ENCODE measurements at places on chromosomes 3 and 15. TPM values are rescaled to one million over a fixed set of nuclear protein-coding genes. Genes with fewer than 3 reads are reported as not detected.
A peak's percentile ranks its signal among the peaks of the same experiment; 100 is the strongest.

DNA sequence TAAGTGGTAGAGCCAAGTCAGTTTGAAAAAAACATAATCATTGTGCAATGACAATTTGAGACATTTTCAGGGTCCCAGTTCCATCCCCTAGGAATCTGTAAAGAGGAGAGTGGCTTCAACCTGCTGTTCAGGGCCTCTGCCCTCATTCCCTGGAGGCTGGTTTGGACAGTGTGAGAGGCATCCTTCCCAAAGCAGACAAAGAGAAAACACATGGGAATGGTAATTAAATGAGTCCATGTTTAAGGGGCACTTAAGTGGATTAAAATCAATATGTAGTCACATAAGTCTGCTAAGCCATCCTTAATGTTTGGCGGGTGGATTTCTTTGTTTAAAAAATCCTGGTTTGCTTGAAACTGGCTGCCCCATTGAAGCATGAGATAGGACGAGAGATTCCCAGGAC lies 146.3 kb upstream of the CTDSPL start:
- DNase-seq: no peak

The COPS2 gene
- 47.7 TPM for total RNA-seq

- DNase-seq: no peak
Measured at GRCh38 chr15:79357566-79357965, 46.7 kb downstream of the TMED3 start.

GRCh38 chr15:68015244-68015643 lies 38.9 kb upstream of the PIAS1 start:
- no peak for DNase-seq

The SAXO2 gene
- 0.80 TPM for total RNA-seq

DNA sequence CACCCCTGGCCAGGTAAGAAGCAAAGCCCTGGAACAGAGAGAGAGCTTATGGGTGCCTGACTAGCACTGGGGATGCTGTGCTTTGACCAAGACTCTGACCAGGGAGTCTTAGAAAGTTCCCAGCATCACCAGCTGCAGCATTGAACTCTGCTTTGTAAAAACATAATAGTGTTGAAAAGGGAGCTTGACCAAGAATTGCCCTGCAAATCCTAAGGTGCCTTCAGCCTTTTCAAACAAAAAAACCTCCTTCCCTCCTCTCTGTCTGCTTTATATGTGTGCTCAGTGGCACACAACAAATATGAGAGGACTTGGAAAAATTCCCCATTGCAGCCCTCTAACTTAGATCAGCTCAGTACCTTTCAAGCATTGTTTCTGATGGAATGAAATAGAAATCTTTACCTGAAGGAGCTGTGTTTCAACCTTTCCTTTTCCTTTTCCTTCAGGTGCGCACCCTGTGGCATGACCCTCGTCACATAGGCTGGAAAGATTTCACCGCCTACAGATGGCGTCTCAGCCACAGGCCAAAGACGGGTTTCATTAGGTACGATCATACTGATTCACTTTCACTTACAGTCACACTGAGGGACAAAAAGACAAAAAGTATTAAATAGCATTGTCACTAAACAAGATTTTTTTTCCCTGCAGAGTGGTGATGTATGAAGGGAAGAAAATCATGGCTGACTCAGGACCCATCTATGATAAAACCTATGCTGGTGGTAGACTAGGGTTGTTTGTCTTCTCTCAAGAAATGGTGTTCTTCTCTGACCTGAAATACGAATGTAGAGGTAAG lies 13.0 kb downstream of the THBS1 start:
- DNase-seq: no peak

DNA sequence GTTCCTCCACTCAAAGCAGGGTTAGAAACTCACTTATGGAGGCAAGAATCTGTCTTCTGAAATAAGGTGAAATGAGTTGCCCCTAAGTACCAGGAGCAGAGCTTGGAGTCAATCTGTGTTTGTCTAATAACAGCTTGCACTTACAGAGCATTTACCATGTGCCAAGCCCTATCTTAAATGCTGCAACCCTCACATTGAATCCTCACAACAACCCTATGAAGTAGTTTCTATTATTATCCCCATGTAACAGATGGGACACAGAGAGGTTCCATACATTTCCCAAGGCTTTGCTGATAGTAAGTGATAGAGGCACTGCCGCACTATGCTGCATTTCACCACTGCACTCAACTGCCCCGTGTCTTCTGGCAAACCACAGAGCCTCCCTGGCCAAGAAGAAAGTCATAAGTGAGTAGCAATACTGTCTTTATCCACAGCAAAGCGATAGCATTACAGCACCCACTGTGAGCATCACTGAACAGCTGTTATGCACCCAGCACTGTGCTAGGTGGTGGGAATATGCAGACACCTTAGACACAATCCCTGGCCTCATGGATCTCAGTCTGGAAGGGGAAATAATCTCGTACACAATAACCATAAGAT lies 141.5 kb downstream of the SSR3 start:
- DNase-seq: no peak

DNA sequence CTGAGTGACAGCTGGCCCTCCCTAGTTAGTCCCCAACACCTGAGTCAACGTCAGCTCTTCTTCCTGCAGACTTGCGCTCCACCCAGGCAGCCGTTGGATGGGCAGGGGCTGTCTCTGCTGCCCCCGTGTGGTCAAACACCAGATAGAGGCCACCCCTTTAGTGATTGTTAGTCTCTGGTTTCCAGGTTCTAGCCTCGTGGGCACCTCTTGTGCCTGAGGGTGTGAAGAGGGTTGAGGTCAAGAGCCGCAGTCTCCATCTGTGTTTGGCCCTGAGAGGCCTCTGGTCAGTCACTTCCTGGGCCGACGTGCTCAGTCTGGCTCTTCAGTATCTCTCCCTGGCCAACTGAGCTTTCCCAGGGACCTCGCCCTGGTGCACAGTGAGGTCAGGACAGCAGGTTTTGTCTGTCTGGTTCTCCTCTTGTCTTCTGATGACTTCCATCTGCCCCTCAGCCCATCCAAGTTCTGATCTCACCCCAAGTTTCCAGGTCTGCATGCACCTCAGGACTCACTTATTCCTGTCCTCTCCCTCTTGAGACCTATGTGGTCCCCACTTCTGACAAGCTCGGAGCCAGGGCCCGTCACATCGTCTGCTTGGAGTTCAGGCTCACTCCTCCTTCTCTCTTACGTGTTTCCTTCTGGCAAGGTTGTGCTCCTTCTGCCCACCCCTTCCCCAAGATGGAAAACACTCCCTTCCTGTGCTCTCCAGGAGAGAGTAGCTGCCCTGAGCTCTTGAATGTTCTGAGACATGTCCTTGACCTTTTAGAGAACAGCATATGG lies 20.9 kb downstream of the CD276 start:
- DNase-seq: peak; percentile 73

- DNase-seq: no peak
Measured at GRCh38 chr15:79006071-79006470, 61.2 kb upstream of the CTSH start.

DNA sequence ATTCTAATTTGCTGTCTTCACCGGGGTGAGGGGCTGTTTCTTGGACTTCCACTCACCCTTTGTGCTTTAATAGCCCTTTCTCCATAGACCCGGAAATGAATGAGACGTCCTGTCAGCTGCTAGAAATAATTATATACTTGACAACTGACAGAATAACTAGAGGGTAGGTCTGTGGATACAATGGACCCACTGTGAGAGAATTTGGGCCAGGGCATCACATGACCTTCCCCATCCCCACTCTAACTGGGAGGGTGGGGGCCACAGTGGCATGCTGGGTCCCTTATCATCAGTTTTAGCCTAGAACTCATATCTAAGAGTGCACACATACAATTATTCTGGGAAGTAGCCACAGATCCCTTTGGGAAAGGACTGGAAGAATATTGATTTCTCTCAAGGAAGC lies 25.9 kb upstream of the MINAR1 start:
- no peak for DNase-seq

The MBNL1 gene
- total RNA-seq: 178 TPM

- DNase-seq: no peak
Measured at GRCh38 chr3:53016236-53016635, 29.6 kb downstream of the SFMBT1 start.

- no peak for DNase-seq
Measured at GRCh38 chr3:159989973-159990846, 1.6 kb downstream of the IL12A start.

The PRR20G gene
- total RNA-seq: not detected

GRCh38 chr15:66899555-66900350 lies 165.6 kb upstream of the SMAD3 start:
- no peak for DNase-seq

DNA sequence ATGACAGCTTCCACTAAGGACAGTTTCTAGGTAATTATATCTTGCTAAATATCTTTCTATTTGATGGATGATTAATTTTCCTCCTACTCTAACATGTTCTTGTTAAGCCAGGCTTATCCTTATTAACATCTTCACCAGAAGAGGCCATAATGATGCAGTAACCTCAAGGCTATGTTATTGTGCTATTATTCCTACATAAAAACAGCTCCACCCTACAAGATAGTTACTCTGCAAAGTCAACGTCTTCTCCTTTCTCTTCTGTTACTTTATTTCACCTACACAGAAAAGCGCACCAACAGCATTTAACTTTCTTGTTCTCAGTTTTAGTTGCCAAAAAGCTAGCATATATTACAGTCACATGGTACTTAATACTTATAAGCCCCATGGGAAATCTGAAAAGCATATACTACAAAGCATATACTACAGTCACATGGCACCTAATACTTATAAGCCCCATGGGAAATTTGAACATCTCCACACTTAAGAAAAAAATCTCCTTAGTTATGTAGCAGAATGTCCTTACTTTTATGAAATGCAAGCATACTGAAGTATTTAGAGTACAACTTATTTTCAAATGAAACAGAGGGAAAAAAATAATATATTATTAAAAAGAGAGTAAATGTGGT lies 13.4 kb downstream of the ADAM10 start:
- DNase-seq: no peak

DNA sequence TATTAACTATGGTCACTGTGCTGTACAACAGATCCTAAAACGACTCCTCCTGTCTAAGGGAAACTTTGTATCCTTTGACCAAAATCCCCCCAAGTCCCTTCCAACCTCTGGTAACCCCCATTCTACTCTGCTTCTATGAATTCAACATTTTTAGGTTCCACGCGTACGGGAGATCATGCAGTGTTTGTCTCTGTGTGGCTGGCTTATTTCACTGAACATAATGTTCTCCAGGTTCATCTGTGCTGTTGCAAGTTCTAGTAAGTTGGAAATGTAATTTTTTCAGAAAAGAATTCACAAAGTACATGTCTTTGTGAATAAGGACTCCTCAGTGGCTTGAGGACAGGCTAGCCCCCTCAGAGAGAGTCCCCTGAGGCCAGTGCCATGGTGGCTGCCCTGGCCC lies 66.1 kb downstream of the ATP10A start:
- DNase-seq: no peak

The ALG1L2 gene
- total RNA-seq: 0.28 TPM

- DNase-seq: no peak
Measured at GRCh38 chr3:170947018-170947769, 38.8 kb upstream of the EIF5A2 start.

GRCh38 chr3:13111173-13111872 lies 38.1 kb upstream of the IQSEC1 start:
- DNase-seq: no peak

The CCDC39 gene
- total RNA-seq: 0.05 TPM

The DPPA2 gene
- total RNA-seq: 0.14 TPM

The NRG4 gene
- 0.09 TPM for total RNA-seq

DNA sequence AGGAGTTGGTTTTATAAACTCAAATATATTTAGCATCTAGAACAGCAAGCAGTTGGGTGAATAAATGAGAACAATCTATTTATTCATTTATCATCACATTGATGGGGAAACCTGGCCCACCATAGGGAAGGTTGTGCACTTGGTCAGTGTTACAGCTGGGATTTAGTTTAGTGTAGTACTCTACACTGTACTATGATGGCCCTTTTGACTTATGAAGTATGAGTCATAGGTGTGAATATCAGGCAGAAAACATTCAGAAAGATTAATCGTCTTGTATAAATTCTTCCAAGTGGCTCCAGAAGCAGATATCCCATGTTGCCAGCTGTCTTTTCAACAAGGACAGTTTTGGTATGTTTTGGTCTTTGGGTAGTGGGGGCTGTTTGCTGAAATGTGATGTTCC lies 38.0 kb downstream of the BBS4 start:
- no peak for DNase-seq

Measured in thymus (tissue), 14 donors.